ENCODE measurements at places on chromosomes 4 and X.

GRCh38 chr4:56264873-56265272, 122.4 kb downstream of the AASDH start:
- DNase-seq: no peak

GRCh38 chr4:83224502-83225197, 59.9 kb downstream of the COQ2 start:
- no peak for DNase-seq

- no peak for DNase-seq
These were observed 49.8 kb downstream of the TMEM144 start for GRCh38 chr4:158259955-158260575.

- no peak for DNase-seq
These were observed 169.0 kb downstream of the ZNF330 start for GRCh38 chr4:141389649-141390048.

DNA sequence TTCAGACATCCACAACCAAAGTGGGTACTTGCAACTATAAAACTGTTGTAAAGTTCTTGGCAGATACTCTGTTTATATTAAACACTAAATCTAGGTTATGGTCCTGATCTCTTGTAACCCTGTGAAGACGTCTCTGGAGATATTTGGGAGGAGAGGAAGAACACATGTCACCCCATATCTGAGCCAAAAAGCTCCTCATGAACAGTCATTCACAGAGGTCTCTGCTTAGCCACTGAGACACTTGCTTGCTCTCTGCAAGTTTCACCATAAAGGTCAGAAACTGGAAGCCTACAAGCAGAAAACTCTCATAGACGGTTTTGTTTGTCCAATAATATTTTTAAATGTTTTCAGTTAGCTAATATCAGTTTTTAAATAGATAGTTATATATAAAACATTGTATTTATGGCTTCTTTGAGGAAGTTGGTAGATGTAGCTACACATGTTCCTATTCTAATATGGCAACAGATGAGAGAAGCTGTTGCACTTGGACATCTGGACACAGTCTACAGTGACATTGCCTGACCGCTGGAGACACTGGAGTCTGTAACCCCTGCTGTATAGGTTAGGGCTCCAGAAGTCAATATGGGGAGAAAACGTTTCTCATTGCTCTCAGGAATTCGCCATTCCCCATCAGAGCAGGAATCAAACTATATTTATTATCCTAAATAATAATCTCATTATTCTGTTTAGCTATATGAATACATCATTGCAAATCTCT, 73.6 kb downstream of the C4orf46 start:
- no peak for DNase-seq

GRCh38 chr4:39032218-39033085, at the start of gene TMEM156:
TMEM156 (minus strand) TSS chr4:39032409; CDS start chr4:39032313, 96 bp downstream.
- peak; percentile 10 for DNase-seq

DNA sequence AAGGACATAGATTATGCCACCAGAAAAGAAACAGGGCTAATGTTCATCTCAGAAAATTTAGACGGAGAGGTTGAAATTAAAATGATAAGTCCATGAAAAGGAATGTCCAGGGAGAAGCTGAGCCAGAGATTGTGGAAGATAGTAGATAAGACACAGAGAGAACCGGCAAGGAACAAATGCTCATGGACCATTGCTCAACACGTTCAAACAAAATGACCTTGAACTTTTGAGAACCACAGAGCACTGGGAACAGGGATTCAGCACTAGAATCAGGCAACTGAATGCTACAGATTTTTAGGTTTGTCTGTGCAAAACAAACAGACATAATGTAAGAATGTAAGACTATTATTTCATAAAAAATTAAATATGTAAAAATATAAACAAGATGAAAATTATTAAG, 206.3 kb downstream of the PDGFC start:
- DNase-seq: no peak

DNA sequence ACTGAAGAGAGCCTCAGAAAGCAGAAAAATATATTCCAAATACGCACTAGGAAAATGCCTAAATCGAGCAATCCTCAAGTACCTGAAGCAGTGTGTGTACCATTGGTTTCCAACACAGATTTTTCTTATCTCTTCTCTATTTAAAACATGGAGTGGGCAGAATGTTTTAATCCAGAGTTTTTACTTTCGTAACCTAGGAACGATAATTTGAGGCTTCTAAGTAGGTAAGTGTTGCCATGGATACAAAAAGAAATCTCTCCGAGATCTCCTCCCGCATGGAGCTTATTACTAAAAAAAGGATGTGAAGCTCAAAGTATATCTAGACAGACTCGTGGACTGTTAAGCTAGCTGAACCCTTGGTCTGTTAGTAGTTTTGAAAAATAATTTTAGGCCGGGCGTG, 23.0 kb upstream of the OTUD4 start:
- DNase-seq: no peak

- DNase-seq: no peak
These were observed 864.3 kb upstream of the AGA start for GRCh38 chr4:178306565-178306964.

DNA sequence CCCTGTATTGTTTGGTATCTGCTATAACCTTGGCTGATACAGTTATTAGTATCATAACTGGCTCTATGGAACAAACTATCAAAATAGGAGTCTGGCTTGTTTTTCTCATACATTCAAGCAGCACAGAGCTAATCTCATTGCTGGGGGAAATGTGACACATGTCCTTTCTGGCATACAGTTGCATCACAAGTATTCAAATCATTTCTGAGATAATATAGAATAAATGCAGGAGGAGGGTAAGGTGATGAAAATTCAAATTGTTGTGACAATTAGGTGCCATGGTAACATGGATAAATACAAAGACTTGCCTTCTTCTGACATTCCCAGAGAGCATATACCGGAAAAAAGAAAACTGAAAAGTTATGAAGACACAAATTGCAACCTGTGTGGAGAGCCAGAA, 2706.8 kb downstream of the ARAP2 start:
- DNase-seq: no peak

DNA sequence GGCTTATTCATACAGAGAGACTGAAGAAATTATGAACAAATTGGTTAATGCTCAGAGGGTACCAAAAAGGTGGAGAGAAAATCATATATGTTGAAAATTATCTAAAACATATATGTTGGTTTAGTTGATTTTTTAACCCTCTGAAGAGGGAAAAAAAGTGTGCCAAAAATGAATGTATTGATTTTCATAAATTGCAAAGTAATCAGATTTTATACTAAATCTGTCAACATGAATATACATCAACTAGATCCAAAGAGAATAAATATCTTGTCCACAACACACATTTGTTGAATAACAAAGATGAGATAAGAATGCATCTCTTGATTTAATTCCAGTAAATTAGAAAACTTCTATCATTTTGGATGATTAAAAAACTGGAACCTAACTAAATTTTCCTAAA, 125.3 kb upstream of the TACR3 start:
- DNase-seq: no peak

GRCh38 chrX:30576881-30577280, 685 bp downstream of the TASL start:
- DNase-seq: no peak

- no peak for DNase-seq
These were observed 108.3 kb upstream of the MED14 start for GRCh38 chrX:40843643-40844042.

- no peak for DNase-seq
These were observed 1.8 kb downstream of the TLL1 start for GRCh38 chr4:165874791-165875371.

DNA sequence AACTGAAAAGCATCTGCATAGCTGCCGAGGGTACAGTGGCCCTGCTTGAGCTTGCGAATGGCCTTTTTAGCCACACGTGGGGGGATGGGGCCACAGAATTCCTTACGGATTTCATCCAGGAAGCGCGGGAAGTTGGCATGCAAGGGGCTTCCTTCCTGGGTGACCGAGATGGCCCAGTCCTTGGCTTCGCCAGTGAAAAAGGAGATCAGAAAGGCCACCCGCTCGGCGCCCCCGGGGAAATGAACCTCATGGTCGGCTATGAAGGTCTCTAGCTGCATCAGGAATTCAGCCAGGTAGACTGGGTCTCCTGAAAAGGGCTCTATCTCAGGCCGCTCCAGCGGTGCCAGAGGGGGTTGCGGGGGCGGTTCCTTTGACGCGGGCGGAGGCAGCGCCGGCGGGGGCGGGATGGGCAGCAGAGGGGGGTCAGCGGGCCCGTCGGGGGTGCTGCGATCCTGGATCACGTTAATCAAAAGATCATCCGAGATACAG, 909 bp downstream of the RTL5 start:
- DNase-seq: no peak

- no peak for DNase-seq
These were observed 61.1 kb downstream of the ABCG2 start for GRCh38 chr4:88097301-88097700.

DNA sequence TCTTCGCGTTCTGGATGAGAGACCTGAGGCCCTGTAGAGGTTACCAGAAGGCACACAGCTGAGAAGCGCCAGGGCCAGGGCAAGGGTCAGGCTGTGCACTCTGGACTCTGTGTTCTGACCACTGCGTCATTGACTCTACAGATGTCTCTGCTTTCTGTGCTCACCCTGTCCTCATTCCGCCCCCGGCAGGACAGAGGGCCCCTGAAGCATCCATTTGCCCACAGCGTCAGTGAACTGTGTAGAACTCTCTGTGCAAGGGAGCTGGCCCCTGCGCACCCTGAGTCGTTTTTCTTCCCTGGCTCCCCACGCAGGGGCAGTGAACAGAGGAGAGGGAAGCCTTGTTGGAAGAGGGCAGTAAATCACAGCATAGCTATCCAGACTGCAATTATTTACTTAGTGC, 6.1 kb upstream of the WAS start:
- no peak for DNase-seq

DNA sequence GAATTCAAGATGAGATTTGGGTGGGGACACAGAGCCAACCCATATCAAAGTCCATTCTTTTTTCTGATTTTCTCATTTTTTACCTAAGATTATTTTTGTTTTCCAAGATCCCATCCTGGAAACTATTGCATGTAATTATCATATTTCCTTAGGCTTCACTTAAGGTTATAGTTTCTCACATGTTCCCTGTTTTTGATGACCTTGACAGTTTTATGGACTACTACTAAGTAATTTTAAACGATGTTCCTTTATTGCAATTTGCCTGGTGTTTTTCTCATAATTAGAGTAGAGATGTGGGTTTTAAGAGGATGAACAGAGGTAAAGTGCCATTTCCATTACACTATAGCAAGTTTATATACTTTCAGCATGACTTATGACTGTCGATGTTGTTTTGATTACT, 795.1 kb downstream of the FAT4 start:
- DNase-seq: no peak

GRCh38 chrX:41407816-41408215, 39.3 kb upstream of the NYX start:
- DNase-seq: no peak

Measured in stimulated activated CD4-positive, alpha-beta T cell treated with anti-CD3 and anti-CD28 coated beads, Interleukin-12 subunit alpha, Interleukin-12 subunit beta, amount 100 ng/mL, for 24 hours (primary cell).